ENCODE measurements at places on chromosomes 2 and 18.

GRCh38 chr2:84652431-84652830 is 136.1 kb downstream of the DNAH6 start:
- no peak for DNase-seq

DNA sequence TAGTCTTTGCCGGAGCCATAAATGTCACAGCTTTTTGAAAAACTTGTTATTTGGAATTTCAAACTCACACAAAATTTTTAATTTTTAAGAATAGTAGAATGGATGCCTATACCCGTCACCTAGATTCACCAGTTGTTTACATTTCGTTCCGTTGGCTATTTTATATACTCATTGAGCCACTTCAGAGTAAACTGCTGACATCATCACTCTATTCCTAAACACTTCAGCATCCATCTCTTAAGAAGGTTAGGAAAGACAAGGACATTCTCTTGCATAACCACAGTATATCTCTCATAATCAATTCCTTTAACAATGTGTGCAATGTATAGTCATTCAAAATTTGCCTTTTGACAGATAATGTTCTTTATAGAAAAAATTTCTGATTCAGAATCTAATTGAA is 1065.8 kb downstream of the LRP1B start:
- no peak for DNase-seq

GRCh38 chr2:2646433-2647051 is 315.5 kb upstream of the MYT1L start:
- no peak for DNase-seq

DNA sequence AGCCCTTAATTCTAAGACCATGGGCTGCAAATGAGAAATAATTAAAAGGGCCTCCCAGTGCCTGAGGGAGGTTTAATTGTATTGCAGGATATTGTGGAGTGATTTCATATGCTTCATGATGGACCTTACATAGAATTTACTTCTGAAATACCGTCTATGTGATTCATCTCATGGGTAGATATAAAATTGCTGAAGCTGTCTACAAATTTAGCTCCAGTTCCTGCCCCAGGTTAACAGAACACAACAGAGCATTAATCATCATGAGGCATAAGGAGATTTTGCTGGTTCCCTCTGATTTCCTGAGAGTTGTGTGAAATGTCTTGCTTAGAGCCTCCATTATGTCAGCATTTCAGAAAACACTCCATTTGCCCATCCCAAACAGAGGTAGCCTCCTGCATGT is 770 bp downstream of the UPP2 start:
- DNase-seq: peak; percentile 7

GRCh38 chr2:222972420-222972819 is 79.6 kb upstream of the KCNE4 start:
- DNase-seq: no peak

- no peak for DNase-seq
Measured at GRCh38 chr2:186572705-186573104, 17.2 kb upstream of the ITGAV start.

DNA sequence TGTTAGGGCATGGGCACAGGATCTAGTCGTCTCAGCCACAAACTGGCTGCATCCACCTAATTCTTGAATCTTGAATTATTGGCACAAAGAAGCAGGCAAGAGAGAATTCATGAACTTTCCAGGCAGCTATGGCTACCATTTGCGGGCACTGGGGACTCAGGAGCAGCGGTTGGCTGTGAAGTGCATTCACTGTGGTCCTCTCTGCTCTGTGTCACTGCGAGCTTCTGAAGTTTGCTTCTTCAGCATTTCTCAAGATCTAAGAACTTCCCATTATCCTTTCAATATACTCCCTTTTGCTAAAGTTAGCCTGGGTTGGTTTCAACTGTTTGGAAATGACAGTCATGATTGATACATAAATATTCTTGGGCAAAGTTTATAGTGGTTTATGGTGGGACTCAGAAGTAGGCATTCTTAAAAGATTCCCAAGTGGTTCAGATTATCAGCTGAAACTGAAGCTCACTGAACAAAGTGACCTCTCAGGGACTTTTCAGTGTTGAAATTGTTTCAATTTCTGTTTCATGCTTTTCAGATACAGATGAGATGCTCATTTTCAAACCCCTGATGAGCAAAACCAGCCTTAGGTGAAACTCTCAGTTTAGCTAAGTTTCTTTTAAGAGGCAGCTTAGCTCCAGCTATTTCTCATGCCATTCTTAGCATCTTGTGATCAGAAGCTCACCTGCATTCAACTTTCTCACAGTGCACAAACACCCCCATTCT is 1258.3 kb upstream of the GYPC start:
- DNase-seq: no peak

GRCh38 chr2:18045230-18045629 is 166.8 kb downstream of the KCNS3 start:
- DNase-seq: no peak

GRCh38 chr2:134197445-134197844 is 56.4 kb upstream of the MGAT5 start:
- no peak for DNase-seq

GRCh38 chr2:160490733-160491685 is 2.6 kb downstream of the RBMS1 start:
- no peak for DNase-seq

DNA sequence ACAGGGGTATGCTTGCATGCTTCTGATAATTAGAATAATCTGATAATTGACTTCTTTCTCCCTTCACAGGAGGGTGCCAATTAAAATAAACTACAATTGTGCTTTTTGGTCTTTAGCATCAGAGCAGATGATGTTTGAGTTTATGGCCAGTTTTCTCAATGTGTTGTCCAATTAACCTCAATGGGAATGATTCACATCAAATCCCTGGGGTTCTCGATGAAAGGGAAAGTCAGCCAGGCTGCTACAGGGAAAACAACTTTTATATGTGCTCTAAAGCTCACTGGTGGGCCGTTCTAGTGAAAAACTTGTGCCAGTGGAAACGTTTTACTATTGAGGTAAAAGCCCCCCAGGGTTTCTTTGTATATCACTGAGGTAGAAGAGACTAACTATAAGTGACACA is 887.3 kb upstream of the CRIM1 start:
- no peak for DNase-seq

GRCh38 chr2:55782528-55783173 is 89.0 kb upstream of the PNPT1 start:
- DNase-seq: no peak

DNA sequence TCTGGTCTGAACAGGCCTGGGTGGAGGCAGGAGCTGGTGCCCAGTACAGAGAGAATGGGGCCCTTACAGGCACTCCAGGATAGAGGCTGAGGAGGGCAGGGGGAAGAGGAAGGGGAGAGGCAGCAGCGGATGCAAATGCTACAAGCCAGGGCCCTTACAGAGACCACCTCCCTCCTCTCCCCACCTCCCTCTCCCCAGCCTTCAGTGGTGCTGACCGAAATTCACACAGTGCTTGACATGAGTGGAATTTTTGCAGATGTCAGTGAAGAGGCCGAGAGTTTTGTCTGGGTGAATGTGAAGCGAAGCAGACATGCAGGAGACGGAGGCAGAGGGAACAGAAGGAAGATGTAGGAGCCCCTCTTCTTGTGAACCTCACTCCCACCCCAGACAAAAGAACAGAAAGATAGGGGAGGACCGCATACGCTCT is 31.9 kb downstream of the CIB4 start:
- DNase-seq: no peak

DNA sequence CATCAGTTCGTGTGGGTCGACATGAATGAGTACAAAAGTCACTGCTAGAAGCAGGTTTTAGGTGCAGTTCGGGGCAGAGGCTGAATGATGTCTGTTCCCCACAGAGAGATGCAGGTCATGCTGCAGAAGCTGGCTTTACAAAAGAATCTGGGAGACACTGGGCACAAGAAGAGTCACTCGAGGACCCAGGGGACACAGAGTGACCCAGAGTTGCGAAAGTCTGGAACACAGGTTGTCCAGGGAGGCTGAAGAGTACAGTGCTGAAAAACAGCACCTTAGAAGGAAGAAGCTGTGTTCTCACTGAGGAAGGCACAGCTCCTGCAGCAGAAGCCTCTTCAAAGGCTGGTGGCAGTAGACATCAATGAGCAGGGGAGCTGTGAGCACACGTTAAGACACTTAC is 14.8 kb downstream of the CACNB4 start:
- DNase-seq: no peak

GRCh38 chr2:74507926-74508520 is 528 bp upstream of the PCGF1 start:
- DNase-seq: peak; percentile 58

- peak; percentile 60 for DNase-seq
Measured at GRCh38 chr18:22385718-22386117, 32.0 kb downstream of the CTAGE1 start.

DNA sequence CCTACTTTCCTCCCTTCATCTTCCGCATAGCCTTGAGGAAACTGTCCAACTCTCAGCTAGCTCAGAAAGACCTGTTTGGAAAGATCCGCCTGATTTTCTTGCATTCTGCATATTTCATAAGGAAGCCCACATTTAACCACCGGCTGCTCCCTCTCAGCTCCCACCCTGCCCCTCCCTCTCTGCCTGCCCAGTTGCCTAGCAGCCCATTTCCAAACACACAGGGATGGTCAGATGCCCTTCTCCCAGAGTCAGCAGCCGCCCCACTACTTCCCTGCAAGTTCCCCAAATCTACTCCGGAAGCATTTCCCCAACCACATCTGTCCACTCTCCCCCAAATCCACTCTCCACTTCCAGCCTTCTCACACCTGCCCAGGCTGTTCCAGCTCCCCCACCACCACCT is 96.0 kb downstream of the TNS1 start:
- DNase-seq: no peak

- DNase-seq: no peak
Measured at GRCh38 chr18:32607816-32608215, 137.1 kb upstream of the GAREM1 start.

DNA sequence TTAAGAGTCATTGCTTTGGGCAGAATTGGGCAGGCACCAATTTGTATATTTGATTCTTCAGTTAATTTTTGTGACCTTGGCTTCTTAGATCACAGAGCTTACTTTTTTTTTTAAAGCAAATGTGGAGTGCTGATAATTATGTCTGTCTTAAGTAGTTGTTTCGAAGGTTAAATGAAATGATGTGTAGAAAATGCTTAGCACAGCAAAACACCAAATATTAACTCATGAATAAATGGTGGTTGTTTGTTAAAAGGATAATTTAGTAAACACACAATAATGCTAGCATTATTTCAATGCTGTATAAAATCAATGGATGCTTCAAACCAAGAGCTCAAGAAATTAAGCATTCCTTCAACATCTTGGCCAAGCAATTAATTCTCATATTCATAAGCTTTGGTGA is 143.4 kb downstream of the LPIN1 start:
- no peak for DNase-seq

GRCh38 chr2:60470340-60470739 is 83.1 kb downstream of the BCL11A start:
- no peak for DNase-seq

DNA sequence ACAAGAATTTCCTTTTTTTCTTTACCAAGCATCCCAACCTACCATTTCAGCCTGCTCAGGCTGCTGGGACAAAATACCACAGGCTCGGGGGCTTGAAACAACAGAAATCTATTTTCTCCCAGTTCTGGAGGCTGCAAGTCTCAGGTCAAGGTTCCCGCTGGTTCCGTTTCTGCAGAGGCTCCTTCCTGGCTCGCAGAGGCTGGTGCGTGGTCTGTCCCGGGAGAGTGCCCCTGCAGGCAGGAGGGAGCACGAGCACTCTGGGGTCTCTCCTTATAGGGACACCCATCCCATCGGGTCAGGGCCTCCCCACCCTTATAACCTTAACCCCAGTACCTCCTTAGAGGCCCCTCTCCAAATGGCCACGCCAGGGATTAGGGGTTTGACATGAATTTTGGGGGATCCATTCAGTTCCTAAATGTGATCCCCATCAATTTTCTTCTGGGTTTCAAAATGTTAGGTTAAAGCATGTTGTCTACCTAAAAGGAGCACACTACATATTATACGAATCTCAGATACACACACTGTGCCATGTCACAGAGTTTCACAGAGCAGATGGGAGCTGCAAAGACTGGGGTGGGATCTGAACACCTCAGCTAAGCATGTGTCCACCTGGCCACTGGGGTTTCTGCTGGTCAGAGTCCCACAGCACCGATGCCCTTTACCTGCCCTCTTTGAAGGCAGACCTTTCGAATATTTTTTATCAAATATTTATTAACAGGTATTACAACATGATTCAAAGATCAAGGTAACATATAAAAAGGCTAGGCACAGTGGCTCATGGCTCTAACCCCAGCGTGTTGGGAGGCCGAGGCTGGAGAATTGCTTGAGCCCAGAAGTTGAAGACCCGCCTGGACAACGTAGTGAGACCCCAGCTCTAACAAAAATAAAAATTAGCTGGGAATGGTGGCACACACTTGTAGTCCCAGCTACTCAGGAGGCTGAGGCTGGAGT is 17.6 kb upstream of the ADI1 start:
- DNase-seq: peak; percentile 33

GRCh38 chr2:201320701-201321100 is 36.4 kb downstream of the FLACC1 start:
- DNase-seq: no peak
